Activated T-cell treated with anti-CD3 and anti-CD28 coated beads for 24 hours (primary cell): ENCODE measurements at places on chromosomes 16 and 17.

DNA sequence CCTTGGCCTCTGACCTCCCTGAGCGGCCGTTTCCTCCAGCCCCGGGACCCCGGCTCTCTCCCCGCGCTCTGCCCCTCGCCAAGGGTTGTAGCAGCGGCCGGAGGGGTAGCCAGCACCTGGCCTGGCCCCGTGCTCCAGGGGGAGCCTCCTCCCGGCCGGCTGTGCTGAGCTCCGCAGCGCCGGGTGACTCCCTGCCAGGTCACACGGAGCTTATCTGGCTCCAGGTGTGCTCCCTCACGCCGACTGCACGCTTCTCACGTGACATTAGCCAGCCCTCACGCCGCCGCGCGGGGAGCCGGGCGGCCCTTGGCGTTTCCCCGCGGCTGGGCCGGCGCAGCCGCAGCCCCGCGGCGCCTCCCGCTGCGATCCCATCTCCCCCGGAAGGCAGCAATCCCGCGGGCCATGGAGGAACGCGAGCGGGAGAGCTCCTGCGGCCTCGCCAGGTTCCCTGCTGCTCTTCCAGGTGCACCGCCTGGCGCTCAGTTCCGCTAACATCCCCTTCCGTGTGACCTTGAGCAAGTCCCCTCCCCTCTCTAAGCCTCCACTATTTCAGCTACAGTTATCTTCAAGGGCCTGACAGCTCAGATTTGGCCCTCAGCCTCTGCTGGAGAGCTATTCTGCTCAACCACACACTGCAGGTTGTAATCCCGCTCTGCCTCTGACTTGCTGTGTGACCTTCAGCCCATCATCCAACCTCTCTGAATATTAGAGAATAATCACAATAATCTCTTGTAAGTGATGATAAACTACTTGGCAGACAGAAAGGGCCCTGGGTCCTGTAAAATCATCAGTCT lies 3.4 kb downstream of the MYO18A start:
- DNase-seq: peak; percentile 50

- no peak for DNase-seq
Observed at GRCh38 chr17:45018514-45018847, 33.0 kb downstream of the DCAKD start.

GRCh38 chr17:9343516-9343915 lies 232.1 kb downstream of the STX8 start:
- no peak for DNase-seq

DNA sequence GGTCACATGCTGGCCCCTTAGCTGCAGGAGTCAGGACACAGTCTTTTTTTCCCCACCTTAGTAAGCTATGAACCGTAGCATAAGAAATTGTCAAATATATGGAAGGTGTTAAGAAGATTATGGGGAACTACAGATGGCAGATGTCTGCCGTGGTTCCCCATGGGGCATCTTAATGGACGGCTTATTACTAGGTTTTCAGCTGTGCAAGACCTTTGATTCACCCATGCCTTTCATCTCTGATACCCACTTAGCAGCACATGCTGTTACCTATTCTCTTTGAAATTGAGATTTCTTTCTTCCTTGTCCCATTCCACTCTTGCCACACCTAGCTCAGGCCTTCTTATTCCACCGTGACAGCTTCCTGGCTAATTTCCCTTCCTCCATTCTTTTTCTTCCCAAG lies 70.7 kb downstream of the RPTOR start:
- no peak for DNase-seq

GRCh38 chr17:18194394-18194793 lies 10.8 kb downstream of the ALKBH5 start:
- no peak for DNase-seq

GRCh38 chr16:1053700-1054368 lies 18.7 kb upstream of the SSTR5 start:
- no peak for DNase-seq

DNA sequence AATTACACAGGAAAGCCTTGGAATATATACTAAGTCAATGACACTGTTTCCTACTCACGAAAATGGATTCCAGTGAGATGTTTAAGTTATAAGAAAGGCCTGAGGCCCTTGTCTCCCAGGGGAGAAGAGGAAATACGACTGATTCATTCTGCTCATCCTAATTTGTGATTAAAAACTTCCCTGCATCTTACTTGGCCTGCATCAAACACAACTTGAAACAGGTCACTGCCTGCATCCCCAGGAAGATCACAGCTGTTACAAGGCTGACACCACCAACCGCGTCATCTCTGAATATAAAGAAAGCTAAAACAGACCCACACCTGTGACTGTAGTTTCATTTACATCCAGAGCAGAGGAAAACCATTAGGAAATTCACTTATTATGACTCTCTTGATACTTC lies 121.9 kb downstream of the DNAH3 start:
- DNase-seq: no peak

- no peak for DNase-seq
Observed at GRCh38 chr16:49377196-49377755, 3.7 kb downstream of the C16orf78 start.

DNA sequence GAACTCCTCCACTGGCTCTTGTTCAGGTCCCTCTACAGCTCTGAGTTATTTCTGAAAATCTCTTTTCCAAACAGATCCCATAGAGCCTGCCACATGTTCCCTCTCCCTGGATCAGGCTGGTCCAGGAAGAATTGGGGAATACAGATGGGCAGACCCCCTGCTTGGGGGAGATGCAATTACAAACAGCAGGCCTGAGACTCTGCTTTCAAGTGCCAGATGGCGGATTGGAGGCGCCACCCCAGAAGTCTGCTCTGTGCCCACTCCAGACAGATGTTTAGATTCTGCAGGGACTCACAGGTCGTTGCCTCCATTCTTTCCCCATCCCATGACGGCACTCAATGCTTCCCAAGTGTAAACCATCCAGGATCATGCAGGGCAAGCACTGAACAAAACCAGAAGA lies 316.6 kb downstream of the SLC39A11 start:
- DNase-seq: no peak

- DNase-seq: peak; percentile 4
Observed at GRCh38 chr17:49035470-49036269, 38.5 kb downstream of the IGF2BP1 start.

- DNase-seq: no peak
Observed at GRCh38 chr17:62661337-62661736, 33.9 kb downstream of the MRC2 start.

GRCh38 chr16:25812215-25812614 lies 120.5 kb downstream of the HS3ST4 start:
- no peak for DNase-seq

DNA sequence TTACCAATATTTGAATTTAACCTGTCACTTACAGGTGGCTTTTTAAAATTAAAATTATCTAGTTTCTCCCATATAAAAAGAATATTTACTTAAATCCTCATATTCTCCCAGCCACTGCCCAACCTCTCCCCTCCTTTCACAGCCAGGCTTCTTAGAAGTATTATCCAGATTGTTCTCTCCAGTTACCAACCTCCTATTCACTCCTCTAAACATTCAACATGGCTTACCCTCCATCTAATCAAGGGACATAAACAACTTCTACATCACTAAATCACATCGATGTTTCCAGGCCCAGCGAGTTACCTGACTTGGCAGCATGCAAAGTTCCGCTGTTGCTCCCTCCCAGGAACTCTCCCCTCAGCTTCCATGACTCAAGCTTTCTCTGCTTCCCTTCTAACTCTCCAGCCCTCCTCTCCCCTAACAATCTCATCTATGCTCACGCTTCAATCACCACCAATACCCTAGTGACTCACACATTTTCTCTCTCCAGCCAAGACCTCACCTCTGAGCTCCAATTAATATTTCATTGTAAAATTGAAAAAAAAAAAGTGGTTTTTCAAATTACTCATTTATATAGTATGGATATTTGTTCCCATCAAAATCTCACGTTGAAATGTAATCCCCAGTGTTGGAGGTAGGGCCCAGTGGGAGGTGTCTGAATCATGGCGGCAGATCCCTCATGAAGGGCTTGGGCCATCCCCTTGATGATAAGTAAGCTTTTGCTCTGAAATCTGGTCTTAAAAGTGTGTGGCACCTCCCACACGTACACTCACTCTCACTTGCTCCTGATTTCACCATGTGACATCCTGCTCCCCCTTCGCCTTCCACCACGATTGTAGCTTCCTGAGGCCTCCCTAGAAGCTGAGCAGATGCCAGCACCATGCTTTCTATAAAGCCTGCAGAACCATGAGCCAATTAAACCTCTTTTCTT lies 88.5 kb downstream of the HELZ start:
- DNase-seq: no peak

- DNase-seq: no peak
Observed at GRCh38 chr16:75143941-75144340, 4.4 kb upstream of the ZFP1 start.

GRCh38 chr16:77298418-77299360 lies 99.5 kb downstream of the SYCE1L start:
- no peak for DNase-seq

- DNase-seq: no peak
Observed at GRCh38 chr16:51072591-51072990, 78.5 kb downstream of the SALL1 start.

DNA sequence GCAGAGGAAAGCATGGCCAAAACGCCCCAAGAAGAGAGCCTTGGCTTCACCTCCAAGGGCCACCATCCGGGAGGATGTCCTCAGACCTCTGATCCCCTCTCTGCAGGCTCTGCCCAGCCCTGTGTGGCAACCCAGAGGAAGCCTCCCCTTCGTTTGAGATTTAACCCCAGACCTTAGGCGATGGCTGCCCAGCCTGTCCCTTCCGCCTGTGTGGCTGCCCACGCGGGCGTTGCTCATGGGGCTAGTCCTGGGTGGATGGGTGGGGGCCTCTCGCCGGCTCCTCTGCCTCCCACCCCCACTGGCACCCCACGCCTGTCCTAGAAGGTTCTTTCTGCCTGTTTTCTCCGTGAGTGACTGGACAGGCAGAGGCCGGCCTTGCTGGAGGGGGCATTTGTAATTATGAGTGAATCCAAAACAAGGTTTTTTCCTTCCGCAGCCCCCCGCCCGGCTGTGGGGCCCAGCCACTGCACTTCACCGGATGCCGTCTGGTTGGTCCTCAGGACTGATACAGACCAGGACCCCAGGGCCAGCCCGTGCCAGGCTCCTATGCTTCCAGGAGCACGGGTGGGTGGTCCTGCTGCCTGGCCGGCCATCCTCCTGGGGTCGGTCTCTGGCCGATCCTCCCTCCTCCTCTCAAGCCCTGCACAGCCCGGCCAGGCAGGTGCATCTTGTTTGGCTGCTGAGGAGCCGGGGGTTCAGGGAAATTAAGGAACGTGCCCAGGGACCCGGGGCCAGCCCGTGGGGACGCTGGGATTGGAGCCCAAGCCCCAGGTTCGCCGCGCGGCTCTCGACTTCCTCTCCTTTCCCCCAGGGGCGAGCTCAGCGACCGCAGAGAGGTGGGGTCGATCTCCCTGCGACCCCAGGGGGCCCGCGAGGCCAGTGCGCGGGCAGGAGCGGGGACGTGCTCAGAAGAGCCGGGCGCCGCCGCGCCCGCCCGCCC lies at the start of gene TMEM235:
TMEM235 (plus strand) TSS at position 636 of the 940 bp plus-strand sequence. CDS start 393 bp downstream, outside the sequence.
- no peak for DNase-seq

DNA sequence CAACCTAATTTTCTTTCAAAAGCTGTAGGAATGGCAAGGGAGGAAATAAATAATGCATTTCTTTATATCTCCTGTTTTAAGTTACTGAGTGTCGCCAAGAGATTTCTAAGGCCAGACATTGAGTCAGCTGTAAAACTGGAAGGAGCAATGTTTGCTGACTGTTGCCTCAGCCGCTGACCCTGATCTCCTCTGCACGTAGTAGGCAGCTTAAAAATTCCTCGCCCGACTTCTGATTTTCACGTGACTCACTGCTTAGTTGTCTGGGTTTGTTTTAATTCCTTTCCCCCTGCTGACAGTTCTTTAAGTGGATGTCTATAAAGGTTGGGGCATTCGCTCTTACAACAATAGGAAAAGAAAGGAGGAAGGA lies 100.6 kb downstream of the WWOX start:
- DNase-seq: no peak

- DNase-seq: no peak
Observed at GRCh38 chr16:69621225-69621624, 55.5 kb downstream of the NFAT5 start.

DNA sequence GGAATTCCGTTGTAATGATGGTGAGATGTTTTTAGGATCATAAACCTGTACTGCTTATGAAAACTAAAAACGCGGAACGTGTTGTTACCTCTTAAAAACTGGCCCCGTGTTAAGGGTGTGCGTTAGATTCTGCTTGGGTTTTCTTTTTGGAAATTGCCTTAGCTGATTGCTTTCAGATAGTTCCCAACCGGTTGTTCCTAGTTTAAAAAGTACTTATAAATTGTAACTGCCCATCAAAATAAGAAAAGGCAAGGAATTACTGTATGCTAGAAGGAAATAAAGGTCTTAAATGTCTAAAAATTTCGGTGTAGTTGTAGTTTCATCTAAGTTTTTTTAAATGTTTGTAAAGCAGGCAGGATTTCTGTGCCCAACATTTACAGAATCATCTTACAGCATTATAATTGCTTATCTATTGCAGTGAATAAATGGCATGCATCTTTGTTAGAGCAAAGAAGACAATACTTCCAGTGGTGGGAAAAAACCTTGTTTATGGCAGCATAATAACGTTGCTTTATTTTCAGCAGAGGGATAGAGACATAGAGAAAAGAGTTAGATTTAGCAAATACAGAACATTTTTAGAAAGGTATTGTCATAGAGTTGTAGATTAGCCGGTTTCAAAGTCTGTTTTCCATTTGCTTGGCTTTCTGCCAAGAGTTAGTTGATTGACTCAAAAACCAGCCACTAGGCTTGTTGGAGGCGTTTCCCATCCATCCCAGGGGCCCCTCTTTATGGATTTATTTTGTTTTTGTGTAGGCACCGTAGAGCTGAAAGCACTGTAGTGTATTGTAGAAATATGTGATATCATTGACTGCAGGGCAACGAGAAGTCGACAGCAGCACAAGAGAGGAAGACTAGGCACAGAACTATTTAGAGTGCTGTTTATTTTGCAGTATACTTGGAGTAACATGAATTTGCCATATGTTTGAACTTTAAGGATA lies 1.7 kb downstream of the PPM1D start:
- peak; percentile 29 for DNase-seq

- no peak for DNase-seq
Observed at GRCh38 chr16:86625029-86625428, 46.7 kb downstream of the FOXL1 start.

DNA sequence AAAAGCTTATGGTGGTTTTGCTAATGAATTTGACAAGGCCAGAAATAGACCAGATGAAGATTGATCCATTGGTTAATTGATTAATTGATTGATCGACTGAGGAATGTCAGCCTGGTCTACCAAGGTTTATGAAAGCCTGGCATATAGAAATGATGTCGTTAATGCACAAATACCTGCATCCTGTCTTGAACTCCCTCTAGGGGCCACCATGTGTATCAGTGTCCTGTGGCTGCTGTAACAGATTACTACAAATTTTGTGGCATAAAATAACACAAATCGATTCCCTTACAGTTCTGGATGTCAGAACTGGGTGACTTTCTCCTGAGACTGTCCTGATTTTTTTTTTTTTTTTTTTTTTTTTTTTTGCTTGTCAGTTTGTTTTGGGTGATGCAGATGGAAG lies 553.2 kb downstream of the MAF start:
- no peak for DNase-seq

- DNase-seq: no peak
Observed at GRCh38 chr16:86827521-86827920, 249.2 kb downstream of the FOXL1 start.

GRCh38 chr16:88519938-88520653 lies 50.1 kb upstream of the ZC3H18 start:
- no peak for DNase-seq
